ENCODE measurements at places on chromosomes 2 and 18.

GRCh38 chr2:174158003-174158402 lies 90.3 kb downstream of the OLA1 start:
- peak; percentile 20 for DNase-seq

- DNase-seq, result no peak
Measured at GRCh38 chr2:8331068-8331467, 350.8 kb upstream of the ID2 start.

GRCh38 chr2:180394305-180394704 lies 387.2 kb upstream of the CWC22 start:
- no peak for DNase-seq

- DNase-seq, result no peak
Measured at GRCh38 chr2:149616681-149617456, 29.3 kb upstream of the MMADHC start.

- DNase-seq, result no peak
Measured at GRCh38 chr2:36348721-36349120, 6.9 kb upstream of the CRIM1 start.

GRCh38 chr2:165876712-165877111 lies 76.9 kb downstream of the TTC21B start:
- DNase-seq, result no peak

DNA sequence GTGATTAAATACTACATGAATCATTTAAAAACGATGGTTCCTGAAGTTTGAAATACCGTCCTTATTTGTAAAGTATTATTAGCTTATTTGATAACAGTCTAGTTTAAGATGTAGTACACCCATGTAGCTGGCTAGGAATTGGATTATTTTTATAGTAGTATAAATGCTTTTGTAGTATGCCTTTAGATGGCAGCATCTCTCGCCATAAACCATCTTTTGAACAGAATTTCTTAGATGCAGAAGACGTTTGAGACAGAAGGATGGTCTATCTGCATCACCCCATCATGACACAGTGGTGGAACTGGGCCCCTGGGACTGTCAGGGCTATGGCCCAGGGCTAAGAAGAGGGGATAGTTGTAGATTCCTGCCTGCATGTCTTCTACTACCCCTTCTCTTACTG lies 152.7 kb downstream of the WDSUB1 start:
- no peak for DNase-seq

- no peak for DNase-seq
Measured at GRCh38 chr2:187050409-187050998, 201.5 kb upstream of the ZSWIM2 start.

DNA sequence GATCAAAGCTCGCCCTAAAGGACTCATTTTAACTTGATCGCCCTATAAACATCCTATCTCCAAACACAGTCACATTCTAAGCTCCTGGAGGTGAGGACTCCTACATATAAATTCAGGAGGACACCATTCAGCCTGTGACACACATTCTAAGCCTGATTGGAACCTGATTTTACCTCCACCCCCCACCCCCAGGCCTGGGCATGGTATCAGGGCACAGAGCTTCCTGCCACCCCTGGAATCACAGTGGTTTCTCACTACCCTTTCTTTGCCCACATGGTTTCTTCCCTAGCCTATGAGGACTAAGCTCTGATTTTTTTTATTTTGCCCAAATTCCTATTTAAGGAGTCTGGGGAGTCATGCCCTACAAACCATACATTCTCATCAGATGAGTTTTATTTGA lies 428.1 kb upstream of the ID2 start:
- no peak for DNase-seq

DNA sequence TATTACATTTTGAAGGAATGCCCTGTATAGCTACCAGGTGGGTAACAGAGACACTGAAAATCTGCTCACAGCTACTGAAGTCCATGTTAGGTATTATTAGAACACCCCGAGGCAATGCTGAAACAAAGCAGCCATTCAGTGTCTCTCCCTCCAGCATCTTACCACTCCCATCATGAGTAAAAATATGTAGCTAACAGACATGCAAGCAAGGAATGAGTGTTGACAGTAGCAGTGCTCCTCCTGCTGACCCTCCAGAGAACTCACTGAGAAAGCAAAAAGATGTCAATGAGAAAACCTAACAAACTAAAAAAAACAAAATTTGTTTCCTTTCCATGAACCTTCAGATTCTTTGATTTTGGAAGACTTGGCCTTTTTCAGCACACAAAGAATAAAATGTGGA lies 393.9 kb downstream of the LRRTM1 start:
- no peak for DNase-seq

- DNase-seq, result no peak
Measured at GRCh38 chr18:24809173-24809950, 348.9 kb downstream of the HRH4 start.

GRCh38 chr2:157489983-157490382 lies 46.1 kb upstream of the CYTIP start:
- no peak for DNase-seq

All from NCI-H1930 (cell line).